Activated T-cell treated with anti-CD3 and anti-CD28 coated beads, Interleukin-2, amount 50 U/mL, for 72 hours (primary cell): ENCODE measurements at places on chromosomes 2 and 18. TPM values are rescaled to one million over a fixed set of nuclear protein-coding genes. Genes with fewer than 3 reads are reported as not detected.

SERPINB13 gene
- total RNA-seq, result not detected

DNA sequence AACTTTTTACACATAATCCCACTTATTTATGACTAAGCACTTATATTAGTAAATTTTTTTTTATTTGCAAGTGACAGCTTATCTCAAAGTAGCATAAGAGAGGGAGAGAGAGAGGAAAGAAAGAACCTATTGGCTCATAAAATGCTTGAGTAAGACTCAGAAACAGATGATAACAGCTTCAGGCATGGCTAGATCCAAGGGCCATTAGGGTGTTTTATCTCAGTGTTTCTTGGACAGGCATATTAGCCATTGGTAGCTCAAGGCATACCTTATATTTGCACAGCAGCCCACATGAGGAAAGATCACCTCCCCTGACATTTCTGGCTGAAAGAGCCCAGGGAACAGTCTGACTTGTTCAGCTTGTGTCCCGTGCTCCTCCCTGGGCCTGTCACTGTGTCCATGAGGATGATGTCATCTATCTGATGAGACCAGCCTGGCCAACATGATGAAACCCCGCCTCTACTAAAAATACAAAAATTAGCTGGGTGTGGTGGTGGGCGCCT, 64.4 kb downstream of the IL1R2 start:
- no peak overlapping the region for H3K27ac ChIP-seq
- no peak for DNase-seq
- H3K27me3 ChIP-seq, result peaks cover 11% of the 10 kb centered on the region
- H3K36me3 ChIP-seq, result no peaks in the 10 kb centered on the region
- no peak overlapping the region for H3K4me3 ChIP-seq

GRCh38 chr18:31343454-31343853, 25.5 kb downstream of the DSG1 start:
- no peak for DNase-seq
- H3K27ac ChIP-seq, result no peak overlapping the region
- no peaks in the 10 kb centered on the region for H3K4me1 ChIP-seq
- no peak overlapping the region for H3K4me3 ChIP-seq

HOXD8 gene
- total RNA-seq, result not detected

DNA sequence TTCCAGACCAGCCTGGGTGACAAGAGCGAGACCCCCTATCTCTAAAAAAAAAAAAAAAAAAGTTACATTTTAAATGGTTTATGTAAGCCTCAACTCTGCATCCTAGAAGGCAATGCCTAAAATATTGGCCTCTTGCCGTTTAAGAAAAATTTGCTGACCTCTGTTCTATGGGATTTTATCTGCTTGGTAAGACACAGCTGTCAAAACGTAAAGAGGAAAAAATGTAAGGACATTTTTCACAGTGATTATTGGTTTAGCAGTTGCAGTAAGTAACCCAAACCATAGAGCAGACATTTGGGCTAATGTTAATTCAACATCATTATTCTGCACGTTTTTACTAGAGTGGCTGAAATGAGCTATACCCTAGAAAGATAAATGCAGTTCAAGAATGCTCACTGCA, 14.4 kb upstream of the E2F6 start:
- peaks cover 55% of the 10 kb centered on the region for H3K27me3 ChIP-seq
- no peaks in the 10 kb centered on the region for H3K36me3 ChIP-seq
- no peak overlapping the region for H3K27ac ChIP-seq

GRCh38 chr2:857081-857480, 93.6 kb upstream of the SNTG2 start:
- DNase-seq, result no peak
- no peaks in the 10 kb centered on the region for H3K27me3 ChIP-seq
- no peak overlapping the region for H3K4me3 ChIP-seq
- H3K27ac ChIP-seq, result no peak overlapping the region
